ENCODE measurements at places on chromosomes 3 and 15.

GRCh38 chr3:49641292-49641691, 32.9 kb upstream of the APEH start:
- DNase-seq = no peak

- no peak for DNase-seq
Measured at GRCh38 chr3:41141433-41142167, 57.7 kb upstream of the CTNNB1 start.

GRCh38 chr15:97014001-97014400, 683.5 kb downstream of the NR2F2 start:
- no peak for DNase-seq

GRCh38 chr3:131324923-131325322, 56.7 kb upstream of the NUDT16 start:
- DNase-seq = no peak

DNA sequence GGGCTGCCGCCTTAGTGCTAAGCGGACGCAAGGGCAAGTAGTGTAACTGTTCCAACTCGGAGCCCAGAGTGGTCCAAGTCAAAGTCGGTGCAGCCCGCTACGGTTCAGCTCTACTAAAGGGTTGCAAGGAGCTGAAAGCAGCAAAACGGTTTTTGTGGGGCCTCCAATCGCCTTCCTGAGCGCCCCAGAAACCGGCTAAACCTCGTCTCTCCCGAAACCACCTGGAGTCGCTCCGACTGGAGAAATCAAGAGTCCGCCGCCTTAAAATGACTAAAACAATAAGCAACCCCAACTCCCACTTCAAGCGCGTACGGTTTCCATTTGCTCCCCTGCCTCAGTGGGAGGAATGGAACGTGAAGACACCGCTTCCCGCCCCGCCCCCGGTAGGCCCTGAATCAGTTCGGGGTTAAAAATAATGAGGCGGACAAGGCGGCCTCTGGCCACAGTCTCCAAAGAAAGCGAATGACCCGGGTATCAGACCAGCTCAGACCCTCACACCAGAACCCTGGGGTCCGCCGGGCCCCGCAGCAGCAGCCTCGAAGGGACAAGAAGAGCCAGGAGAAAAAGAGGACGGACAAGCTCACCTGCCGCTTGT, 401 bp downstream of the SEC11A start:
- no peak for DNase-seq

DNA sequence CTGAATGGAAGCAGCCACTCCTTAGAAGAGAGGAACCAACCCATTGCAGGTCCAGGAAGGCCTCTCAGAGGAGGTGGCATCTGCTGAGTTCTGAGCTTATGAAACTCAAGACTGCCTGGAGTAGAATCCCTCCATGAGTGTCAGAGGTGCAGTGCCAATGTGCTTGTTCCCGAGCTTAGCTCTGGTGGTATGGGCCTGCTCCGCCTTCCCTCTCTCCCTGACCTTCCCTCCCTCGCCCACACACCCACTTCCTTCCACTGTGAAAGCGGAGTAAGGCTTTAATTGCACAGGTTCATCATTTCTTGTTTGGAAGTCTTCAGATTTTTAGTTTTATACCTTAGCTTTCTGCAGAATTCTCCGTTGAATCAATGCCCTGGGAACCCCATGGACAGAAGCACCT, 208.0 kb upstream of the BHLHE40 start:
- no peak for DNase-seq

DNA sequence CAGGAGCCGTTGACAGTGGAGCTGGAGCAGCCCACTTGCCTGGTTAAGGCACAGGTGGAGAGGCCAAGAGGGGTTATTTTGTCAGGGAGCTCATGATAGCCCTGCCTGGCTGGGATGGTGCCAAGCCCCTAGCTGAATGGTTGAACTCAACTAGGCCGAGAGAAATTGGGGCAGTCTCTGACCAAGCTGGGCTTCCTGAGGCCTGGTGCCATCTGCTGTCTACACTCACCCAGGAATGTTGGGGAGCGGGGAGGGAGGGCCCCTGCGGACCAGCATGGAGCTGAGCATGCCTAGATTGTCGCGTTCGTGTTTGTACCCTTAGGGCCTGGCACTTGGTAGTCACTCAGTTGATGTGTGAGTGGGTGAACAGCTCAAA, 1.2 kb downstream of the BRPF1 start:
- DNase-seq = no peak

- DNase-seq = no peak
Measured at GRCh38 chr3:33438284-33438668, 1.9 kb downstream of the UBP1 start.
